H7 (cell line): ENCODE measurements at places on chromosomes 6 and 20. TPM values are rescaled to one million over a fixed set of nuclear protein-coding genes. Genes with fewer than 3 reads are reported as not detected.

GRCh38 chr6:102670735-102671134 is 1277.2 kb downstream of the GRIK2 start:
- no peak for DNase-seq

- peak; percentile 96 for DNase-seq
Measured at GRCh38 chr20:63409834-63410435, 48.8 kb upstream of the CHRNA4 start.

DNA sequence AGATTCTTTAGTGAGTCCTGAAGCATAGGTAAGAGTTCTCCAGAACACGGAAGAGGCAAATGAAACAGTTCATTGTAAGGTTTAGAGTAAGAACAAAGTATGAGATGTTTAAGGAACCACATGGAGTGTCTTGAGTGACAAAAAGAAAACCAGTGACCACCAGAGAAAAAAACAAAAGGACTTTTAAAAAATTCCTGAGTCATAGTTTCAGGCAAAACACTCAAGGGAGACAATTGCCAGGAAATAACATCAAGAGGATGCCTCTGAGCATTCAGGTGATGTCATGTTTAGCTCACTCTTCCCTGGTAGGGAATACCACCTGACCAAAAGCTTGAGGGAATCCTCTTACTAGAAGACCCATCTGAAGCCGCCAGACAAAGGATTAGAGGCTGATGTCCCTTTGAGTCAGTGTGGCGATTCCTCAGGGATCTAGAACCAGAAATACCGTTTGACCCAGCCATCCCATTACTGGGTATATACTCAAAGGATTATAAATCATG is 110.3 kb downstream of the COL19A1 start:
- no peak for DNase-seq

DNA sequence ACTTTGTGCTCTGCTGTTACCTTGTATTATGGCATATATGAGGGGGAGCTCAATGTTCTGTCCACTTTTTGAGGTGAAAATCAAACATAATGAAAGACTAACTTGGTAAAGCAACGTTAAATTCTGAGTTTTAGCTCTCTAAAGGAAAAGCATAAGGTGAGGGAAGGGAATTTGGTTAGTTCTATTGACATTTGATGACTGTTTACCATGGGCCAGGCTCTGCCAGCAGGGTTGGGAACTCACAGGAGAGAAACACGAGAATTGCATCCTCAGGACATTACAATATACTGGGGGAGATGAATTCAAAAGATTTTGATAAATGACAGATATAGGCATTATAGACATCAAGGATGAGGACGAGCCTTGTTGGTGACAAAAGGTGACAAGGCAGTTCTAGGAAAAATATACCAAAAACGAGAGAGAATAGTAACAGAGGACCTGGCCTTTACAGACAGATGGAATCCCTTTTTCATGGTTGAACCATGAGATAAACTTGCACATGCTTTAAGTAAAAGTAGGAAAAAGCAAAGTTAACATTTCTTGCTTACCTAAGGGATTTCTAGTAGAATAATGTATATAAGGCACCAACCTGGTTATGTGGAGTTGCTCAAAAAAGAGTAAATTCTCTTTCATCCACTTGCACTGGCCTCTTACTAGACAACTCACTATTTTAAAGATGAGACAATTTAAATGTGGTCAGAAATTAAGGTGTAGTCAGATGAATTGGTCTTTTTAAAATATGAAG is 191.4 kb downstream of the NKAIN2 start:
- peak; percentile 3 for DNase-seq

DNA sequence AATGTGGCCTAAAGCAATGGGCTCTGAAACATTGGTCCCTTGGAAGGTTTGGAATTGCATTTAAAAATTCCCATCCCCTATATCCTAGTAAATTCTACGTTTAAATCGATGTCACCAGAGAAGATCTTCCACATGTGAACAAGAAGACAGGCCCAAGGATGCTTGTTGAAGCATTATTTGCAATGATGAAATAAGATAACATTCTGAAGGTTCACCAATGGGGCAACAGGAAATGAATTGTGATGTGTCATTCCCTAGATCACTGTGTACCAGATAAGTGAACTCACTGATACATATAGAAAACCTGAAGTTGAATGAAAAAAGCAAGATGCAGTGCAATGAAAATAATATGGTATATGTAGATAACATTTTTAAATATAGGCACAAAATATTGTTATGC is 464.3 kb upstream of the BTBD3 start:
- no peak for DNase-seq

DNA sequence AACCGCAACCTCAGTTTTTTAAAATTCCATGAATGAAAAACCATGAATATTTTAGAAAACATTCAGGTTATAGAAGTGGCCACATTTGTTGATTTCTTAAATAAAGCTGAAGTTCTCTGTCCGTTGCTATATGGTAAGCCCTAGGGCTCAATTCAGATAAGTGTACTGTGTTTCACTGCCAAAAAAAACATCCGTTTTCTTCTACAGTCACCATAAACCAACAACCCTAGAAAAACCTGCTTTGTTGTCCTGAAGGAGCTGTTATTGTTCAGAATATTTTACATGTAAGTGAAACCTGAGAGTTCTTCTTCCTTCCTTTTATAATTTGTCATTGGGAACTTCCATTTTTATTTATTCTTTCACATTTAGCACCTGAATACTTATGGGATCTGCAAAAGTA is 274.1 kb downstream of the TFAP2A start:
- DNase-seq: no peak

DNA sequence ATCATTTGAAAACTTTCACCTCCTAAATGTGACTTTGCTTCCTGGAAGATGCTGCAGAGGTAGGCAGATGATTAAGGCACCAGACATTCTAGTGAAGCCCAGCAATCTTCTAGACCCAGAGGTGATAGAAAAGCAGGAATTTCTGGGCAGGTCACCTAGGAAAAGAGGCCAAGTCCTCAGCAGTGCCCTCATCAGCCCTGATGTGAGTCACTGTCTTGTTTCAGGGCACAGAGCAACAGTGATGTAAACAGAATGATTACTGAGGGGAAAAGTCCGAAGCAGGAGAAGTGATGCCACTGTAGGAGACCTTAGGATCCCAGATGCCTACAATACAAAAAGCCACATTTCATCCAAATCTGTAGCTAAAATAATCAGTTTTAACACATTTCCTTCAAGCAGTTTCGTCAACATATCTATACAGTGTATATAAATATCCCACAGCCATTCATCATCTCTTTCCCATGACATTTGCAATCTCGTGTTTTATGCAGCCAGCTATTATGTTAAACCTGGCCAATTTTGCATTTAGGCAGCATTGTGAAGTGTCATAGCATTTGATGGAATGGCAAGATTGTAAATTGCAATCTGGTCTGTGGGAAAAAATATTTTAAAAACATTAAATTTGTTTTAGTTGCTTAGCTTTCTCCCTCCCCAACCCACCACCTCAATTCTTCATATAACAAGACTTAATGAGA is 401.2 kb upstream of the RNF217 start:
- DNase-seq: no peak

DNA sequence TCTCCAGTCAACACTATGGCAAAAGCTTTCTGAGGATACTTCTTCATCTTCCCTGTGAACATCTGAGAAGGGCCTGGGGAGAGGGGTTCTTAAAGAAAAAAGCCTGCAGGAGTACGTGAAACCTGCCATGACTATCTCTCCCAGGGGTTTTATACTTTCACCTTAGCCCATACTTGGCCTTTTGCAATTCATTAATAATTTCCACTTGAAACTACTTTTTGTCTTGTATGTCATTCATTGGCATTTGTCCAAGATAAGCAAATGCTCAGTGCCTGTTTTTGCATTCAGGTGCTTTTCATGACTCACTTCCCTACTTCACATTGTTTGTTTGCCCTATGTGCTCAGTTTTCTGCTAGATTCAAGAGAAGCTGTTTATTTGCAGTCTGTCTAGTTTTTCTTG is 580.3 kb upstream of the GJE1 start:
- no peak for DNase-seq

DNA sequence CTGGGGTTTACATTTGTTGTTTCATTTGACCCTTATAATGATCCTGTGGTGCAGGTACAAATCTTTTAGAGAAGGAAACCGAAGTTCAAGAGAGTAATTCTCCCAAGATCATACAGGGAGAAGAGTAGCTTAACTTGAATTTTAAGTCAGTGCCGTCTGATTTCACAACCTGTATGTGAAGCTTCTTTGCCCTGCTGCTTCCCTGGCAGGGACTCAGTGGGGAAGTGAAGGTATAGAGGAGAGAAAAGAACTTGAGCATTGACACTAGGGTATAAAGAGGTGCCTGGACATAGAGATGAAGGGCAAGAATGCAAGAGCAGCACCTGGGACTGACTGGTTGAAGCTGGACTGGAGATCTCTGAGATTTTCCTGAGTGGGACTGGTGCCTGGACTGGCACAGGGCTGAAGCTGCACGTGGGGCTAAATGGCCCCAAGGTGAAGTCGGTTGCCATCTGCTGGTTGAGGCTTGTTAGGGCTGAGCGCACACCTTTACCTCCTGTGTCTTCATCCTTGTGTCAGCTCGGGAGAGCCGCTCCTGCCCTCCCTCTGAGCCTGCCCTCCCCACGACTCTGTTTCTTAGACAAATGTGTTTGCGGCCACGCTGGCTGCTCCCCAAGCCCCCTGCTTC is 41.8 kb downstream of the FARS2 start:
- peak; percentile 70 for DNase-seq

DNA sequence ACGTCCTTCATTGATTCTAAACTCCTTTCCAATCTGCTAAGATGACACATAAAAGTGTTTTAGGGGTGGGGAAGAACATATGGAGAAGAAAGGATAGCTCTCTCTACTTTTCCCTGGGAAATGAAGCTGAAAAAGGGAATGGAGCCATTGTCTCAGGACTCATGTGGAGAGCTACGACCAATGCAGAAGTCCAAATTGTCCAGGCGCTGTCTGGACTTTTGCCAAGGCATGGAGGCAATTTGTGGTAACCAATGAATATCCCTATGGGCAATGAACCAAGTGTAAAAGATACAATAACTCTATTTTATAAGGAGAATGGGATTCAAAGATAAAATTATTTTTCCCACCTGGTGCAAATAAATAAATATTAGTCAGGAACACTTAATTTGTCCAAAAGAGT is 16.1 kb downstream of the FBXL4 start:
- DNase-seq: no peak

- no peak for DNase-seq
Measured at GRCh38 chr6:92930171-92930570, 489.2 kb downstream of the EPHA7 start.

DNA sequence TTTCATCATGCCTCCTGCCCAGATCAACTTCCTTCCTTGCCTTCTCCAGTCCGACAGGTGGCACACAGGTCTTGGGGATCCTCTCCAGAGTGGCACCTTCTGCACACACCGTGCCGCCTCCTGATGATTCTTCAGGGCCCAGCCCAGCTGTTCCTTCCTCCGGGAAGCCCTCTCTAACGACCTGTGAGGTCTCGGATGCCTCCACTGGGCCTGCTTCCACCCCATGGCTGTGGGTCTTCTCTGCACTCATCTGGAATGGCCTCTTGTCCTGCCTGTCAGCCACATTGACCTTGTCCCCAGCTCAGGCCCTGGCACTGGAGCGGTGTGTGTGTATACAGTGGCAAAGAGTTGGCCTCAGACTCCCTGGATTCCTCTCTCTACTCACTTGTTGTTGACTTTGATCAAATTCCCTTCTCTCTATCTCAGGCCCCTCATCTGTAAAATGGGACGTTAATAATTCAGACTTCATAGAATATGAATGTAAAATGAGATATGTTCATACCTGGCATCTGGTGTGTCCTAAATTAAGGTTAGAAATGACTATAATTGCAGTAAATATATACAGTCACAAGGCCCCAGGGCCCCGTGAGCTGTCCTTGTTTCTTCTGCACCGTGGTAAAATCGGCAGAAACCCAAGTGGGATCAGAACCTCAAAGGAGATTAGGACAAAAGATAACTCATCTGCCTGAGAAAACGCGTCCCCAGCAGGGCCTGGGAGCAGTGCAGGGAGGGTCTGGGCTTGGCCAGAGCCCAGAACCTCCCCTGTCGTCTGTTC is 1.5 kb downstream of the FAM210B start:
- no peak for DNase-seq

GRCh38 chr6:72941751-72942150 is 283.5 kb downstream of the KHDC1L start:
- no peak for DNase-seq

DNA sequence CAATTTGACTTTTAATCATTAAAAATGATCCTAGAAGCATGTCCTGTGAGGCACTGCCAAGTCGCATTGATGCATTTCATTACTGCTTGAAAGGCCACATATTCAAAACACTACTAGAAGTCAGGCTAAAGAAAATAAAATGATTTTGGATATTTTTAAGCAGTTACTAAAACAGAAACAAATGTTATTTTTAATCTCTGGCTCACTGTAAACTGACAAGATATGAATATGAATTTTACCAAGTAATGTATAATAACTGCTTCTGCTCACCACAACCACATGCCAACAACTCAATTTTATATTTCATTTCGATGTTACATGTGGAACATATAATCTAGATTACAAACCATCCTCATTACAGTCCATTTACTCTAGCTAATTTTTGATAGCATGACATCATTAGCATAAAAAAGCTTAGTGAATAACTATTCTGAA is 90.6 kb downstream of the ATXN1 start:
- no peak for DNase-seq

- DNase-seq: no peak
Measured at GRCh38 chr6:5726976-5727718, 279.6 kb downstream of the NRN1 start.

DNA sequence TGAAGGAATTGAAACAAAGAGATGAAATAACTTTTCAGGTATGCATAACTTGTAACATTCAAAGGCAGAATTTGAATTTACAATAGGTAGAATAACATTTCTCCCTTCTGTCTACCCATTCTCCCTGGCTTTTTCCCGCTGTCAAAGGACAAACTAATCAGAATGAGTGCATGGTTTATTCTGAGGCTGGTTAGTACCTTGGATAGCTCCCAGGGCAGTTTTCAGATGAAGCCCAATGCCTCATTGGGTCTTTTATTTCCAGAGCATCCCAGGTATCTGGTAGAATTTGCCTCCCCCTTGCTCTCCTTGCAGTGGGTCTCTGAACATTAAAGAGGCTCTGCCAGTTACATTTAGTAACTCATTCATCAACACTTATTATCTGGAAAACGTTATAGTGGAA is 665.5 kb downstream of the BCKDHB start:
- peak; percentile 11 for DNase-seq

- peak; percentile 98 for DNase-seq
Measured at GRCh38 chr20:63056236-63057170, 49.7 kb upstream of the BHLHE23 start.

DNA sequence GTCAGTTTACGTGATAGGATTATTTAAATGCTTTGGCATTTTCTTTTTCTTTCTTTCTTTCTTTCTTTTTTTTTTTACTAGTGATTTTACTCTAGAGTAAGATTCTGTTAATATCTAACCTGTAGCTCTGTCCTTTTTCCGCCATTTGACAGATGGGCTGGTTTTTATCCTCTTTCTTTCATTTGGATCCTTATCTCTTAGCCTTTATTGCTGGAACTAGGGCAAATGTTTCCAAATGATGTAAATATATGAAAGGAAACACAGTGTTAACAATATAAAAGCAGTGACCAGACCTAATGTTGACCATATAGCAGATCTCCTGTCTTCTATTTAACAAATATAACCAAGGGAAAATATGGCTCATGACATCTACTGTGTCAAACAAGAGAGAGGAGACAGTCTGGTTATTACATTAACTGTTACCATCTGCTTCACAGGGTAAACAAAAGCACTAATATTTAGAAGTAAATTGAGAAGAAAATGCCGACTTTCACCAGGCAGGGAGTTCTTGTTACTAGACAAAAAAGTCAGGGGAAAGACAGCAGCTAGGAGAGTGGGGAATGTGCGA is 59.8 kb upstream of the GCLC start:
- no peak for DNase-seq

The GSTA4 gene
- total RNA-seq: 25.1 and 35.6 TPM in 2 replicates

The RAB44 gene
- total RNA-seq: not detected in 2 replicates

The TMEM170B gene
- total RNA-seq: 1.5 and 3.1 TPM in 2 replicates

The BIRC7 gene
- 0.26 TPM in 1 of 2 replicates, not detected in the other for total RNA-seq

The TINAG gene
- not detected in 2 replicates for total RNA-seq

The TNNC2 gene
- total RNA-seq: 0.42 and 0.70 TPM in 2 replicates

The SSTR4 gene
- not detected in 2 replicates for total RNA-seq
